Hematopoietic multipotent progenitor cell treated with erythropoietin and hydrocortisone succinate and interleukin-3 and kit ligand, for 4 days (in vitro differentiated cells): ENCODE measurements at places on chromosomes 4 and X.
A peak's percentile ranks its signal among the peaks of the same experiment; 100 is the strongest.

DNA sequence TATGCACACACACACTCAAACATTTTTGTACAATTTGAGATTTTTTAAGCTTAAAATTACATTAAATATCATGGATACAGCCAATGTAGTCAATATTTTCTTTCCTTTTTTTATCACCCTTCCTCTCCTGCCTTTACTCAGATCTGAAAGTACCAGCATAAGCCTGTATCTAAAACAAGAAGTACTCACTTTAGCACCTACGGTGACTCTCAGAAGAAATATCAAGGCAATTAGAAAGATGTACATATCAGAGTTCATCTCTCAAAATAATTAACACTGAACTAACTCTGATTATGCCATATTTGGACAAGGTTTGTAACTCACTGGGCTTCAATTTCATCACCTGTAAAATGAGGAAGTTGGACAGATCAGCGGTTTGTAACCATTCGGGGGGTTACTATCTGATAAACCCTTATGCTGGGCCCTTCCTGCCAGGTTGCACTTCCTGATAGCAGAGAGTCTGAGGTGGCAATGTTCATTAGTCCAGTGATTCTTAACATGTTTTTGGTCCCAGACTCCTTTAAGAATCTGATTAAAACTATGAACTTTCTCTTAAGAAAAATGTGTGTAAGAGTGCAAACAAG, 5.7 kb upstream of the GPR174 start:
- peak; percentile 94 for DNase-seq

- DNase-seq = no peak
Observed at GRCh38 chrX:11399489-11400094, 106.4 kb downstream of the AMELX start.

DNA sequence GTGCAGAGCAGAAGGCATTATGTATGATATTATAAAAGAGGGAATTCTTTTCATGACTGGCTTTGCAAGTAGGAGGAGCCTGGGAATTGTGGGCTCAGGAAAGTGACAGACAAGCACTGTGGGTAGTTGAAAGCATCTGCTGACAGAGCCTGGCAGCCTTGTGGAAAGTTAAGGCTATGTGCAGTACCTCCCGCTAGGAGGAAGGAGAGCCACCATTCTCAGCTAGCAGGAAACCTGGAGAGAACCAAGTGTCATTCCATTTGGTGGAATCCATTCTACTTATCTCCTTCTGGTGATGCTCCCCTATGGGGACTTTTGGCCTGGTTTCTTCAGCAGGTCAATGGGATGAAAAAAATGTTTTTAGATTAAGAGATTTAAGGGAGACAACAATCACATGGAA, 81.8 kb downstream of the ASB9 start:
- no peak for DNase-seq

- peak; percentile 57 for DNase-seq
Observed at GRCh38 chr4:155789391-155789790, 30.6 kb downstream of the GUCY1B1 start.

- DNase-seq = no peak
Observed at GRCh38 chr4:161525121-161525520, 638.7 kb downstream of the FSTL5 start.

GRCh38 chr4:177582992-177583391, 140.8 kb upstream of the AGA start:
- no peak for DNase-seq

DNA sequence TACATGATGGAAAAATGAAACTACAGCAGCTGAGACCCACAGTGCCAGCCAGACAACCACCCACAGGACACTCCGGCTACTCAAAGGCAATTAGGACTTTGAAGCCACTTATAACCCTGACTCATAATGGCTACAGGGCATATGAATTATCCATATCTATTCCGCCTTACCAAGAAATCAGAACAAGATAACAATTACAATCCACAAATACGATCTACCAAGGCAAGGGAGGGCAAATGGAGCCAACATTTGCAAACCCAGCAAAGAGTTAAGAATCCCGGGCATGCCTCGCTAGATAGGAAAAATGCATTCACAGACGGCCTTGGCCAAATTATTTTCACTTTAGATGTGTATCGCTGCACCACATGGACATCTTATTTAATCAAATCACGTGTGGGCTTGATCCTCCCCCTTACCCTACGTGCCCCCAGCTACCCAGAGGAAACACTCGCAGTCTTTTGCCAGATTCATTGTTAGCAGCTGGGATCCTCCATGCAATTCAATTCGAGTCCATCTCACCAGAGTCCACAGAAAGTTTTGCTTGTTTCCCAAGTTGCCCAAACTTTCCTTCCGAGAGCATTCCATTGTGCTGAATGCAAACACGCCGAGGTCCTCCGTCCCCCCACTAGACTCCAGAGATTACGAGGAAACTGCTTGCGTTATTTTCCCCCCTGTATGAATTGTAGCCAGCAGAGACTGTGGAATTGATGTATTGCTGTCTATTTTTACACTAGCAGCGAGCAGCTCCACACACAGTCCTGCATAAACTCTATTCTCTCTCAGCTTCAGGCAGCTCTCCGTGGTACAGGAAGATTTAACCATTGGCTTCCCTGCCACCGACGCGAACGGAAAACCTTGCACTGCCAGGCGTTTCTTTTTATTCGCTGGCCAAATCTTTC, 1.2 kb downstream of the PPARGC1A start:
- peak; percentile 1 for DNase-seq

GRCh38 chr4:10582059-10582686, 102.4 kb downstream of the CLNK start:
- DNase-seq = peak; percentile 55
